ENCODE measurements at places on chromosomes 3 and 15.

DNA sequence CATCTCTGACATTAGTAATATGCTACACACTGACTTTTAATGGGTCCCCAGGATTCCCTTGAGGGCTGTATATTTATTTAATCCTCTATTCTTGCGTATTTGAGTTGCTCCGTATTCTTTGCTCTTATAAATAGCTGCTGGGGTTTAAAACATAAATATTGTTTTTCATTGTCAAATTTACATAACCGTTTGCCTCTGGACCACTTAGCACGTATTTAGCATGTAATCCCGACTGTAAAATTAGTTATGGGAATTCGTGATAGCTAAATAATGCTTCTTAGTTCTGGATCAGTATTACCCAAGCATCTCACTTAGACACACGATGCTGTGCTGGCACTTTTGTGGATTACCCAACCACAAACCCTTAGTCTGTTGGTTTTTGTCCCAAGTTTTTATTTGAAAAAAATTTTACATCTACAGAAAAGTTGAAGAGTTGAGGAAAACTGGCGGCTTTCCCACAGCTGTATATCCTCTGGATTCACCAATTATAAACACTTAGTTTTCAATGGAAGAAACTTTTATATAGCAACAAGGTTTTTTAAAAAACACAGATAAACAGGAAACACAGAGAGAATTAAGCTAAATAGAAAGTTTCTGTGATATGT, 296.8 kb upstream of the TPM1 start:
- no peak for DNase-seq

DNA sequence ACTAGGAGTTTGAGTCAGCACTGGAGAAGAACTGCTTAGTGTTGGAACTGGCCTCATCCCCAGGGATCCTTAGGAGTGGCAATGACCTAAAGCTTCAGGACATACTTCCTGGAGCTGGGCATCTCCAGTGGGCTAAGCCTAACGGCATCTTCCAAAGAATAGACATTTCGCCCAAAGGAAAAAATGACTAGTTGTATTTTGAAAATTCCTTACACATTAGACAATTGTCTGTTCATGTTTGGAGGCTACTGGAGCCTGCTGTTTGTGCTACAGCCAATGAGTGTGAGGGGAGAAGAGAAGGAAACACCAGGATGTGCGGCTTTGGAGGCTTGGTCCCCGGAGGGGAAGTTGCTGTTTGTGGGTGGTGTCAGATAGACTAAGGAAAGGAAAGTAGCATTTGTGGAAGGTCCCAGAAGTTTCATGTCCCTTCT, 77.6 kb downstream of the POLR2M start:
- DNase-seq, result peak; percentile 63

GRCh38 chr15:92158426-92158825, 235.3 kb upstream of the ST8SIA2 start:
- DNase-seq, result no peak

DNA sequence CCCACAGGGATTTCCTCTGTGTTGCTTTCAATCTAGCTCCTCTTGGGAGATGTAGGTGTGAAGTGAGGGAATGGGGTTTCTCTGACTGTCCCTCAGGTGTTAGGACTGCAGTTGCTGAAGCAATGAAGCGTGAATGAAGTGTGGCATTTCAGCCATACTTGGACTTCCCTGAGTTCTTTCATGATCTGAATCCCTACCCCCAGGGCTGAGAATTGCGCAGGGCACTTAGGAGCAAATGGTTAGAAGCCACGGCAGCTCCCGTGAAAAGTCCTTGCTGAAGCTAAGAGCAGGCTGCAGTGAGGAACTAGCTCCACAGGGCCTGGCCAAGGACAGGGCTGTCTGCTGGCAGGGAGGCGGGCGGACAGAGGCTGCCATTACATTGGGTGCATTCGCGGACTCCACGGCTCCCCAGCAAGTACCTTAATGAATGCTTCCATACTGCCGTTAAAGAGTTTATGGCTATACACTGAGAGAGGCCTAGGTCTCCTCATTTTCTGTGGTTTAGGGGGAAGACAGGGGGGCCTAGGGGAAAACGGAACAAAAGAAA, 69.0 kb upstream of the RAD18 start:
- no peak for DNase-seq

- DNase-seq, result no peak
These were observed 1.1 kb downstream of the HYAL3 start for GRCh38 chr3:50297896-50298725.

- no peak for DNase-seq
These were observed 459.4 kb upstream of the TPRG1 start for GRCh38 chr3:188712248-188712924.

DNA sequence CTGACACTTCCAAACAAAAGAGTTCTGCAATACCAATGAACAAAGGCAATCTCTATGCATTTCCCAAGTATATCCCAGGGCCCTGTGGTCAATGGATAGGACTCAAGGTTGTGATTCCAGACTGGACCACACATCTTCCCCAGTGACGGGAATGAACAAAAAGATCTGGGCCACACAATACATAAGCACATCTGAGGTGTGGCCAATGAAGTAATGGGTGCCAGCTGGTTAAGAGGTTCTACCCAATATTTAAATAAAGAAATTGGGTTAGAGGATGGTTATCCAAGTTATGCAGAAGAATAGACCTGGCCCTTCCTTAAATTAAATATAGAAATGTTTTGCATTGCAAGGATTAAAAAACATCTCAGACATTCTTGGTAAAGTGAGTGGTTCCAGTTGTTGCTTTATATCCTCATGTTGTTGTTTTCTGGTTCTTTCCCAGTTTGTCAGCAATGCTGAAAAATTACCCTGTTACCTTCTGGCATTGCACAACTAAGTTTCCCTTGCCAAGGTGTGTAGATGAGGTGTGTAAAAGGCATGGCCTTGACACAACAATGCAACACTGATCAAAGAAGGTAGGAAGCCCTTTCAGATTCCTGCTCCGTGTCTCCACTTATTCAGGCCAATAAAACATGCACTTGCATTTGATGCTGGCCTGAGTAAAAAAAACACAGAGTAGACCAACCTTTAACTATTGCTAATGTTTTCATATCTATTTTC, 86.5 kb downstream of the PRICKLE2 start:
- DNase-seq, result no peak

DNA sequence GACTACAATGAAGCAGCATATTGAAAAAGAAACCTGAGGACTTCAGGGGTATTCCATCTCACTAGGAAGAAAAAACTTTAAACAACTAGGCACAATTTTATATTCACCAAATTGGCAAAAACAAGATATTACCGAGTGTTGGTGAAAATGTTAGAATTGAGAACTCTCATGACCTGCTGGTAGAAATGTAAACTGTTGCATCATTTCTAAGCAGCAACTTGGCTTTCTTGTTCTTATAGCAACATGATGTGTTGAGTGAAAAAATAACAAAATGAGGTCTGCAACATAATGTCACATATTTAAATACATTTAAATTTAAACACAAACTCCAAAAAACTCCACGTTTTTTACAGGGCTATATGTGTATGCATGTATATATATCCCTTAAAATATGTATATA, 59.0 kb upstream of the SPPL2A start:
- DNase-seq, result no peak

GRCh38 chr3:187518616-187519015, 150.4 kb downstream of the RTP4 start:
- no peak for DNase-seq

DNA sequence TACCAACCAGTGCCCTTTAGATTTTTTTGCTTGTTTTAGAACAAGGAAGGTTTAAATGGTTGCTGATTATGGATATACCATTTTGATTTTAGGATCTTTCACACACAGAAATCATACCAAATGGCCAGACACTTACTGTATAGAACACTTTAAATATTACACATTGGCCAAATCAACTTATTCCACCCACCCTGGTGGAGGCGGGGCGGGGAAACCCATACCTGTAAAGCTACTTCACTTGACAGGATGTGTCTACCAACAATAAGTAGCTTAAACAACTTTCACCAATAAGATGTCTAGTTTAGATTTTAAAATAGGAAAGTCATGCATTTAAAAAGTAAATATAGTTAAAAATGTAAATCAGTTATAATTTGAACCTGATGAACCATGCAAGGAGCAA, 17.0 kb upstream of the SFMBT1 start:
- DNase-seq, result no peak

Data from Jurkat, Clone E6-1 (cell line).